CD4-positive, alpha-beta T cell treated with Interferon alpha-2 for 1 hour (primary cell): ENCODE measurements at places on chromosomes 3 and 15.

DNA sequence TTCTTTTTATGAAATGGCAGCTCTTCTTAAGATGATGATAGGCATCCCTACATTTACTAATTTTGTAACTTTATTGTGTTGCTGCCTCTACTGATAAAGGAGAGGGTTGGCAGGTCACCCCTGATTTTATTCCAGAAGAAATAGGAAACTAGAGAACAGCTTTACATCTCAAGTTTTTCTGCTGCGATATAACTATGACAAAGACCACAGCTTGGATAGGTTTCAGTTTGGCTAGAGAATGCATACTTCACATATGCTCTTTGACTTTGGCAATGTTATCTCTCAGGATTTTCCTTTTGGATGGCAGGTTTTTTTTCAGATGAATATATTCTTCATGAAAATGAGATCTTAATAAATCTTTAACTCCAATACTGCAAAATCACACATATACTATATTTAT lies 395.3 kb upstream of the GOLIM4 start:
- no peak for DNase-seq

DNA sequence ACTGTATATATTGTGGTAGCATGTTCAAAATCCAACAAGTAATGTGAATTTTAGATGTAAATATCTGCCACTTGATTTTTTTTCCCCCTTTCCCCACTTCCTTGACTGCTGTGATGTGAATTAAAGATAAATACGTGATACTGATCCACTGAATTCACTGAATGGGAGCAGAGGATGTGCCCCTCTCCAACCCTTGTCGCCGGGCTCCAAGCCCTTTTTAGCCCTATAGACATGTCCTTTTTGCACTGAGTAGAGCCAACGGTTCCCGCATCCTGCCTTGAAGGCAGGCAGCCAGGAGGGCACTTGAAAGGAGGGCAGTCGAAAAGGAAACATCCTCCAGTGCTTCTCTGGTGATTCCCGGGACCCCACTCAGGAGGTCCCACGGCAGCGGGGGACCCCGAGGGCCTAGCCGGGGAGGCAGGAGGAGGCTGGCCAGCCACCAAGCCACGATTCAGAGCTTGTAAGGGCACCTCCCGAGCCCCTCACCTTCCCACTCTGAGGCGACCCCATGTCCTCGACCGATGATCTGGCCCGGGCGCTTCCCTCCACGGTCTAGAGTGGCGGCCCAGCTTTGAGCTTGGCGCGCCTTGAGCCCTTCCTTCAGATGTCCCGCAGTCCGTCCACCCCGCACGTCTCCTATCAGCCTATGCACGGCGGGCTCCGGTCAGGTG lies 901 bp upstream of the MANF start:
- DNase-seq = no peak

- DNase-seq = no peak
Observed at GRCh38 chr15:74369084-74369745, 1.8 kb upstream of the CYP11A1 start.

GRCh38 chr3:14145236-14145635 lies 20.4 kb downstream of the TMEM43 start:
- DNase-seq = no peak

DNA sequence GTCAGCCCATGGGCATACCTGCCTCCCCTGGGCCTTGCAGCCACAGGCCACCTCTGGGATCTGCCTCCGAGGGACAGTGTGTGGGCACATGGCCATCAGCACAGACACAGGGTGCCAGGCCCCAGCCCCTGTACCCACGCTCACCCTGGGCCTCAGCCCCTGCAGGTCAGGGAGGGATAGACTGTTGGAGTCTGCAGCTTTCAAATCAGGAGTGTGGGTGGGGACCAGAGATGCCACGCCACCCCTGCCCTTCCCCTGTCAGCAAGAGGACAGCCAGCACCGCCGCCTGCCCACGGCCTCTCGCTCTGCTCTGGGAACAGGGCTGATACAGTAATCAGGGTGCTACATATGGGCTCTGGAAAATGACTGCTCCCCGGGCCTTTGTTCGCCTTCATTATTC lies 72.7 kb downstream of the DNAJB8 start:
- DNase-seq = no peak

- no peak for DNase-seq
Observed at GRCh38 chr3:142884531-142884930, 4.4 kb downstream of the PCOLCE2 start.

DNA sequence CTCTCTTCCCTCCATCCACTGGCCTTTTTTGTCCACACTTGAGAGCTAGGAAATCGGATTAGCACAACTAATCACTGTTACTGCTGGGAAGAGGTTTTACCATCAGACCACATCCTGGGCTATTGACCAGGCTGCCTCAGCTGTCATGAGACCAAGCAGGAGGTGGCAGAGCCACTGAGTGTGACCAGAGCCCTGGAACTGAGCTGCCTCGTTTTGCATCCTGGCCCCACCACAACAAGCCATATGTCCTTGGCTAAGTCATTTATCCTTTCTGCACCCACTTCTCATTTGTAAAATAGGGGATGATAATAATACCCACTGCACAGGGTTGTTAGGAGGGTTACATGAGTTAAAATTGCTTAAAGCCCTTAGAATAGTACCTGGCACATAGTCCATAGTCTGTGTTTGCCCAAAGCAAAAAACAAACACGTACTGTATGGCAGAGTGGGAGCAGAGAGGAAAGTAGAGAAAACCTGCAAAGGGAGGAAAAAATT lies 34.1 kb downstream of the TMEM158 start:
- no peak for DNase-seq

- DNase-seq = no peak
Observed at GRCh38 chr3:117509858-117510257, 800.3 kb downstream of the TUSC7 start.

GRCh38 chr3:32109256-32109655 lies 2.8 kb downstream of the GPD1L start:
- no peak for DNase-seq

- DNase-seq = peak; percentile 45
Observed at GRCh38 chr15:90264671-90265070, 801 bp upstream of the NGRN start.

DNA sequence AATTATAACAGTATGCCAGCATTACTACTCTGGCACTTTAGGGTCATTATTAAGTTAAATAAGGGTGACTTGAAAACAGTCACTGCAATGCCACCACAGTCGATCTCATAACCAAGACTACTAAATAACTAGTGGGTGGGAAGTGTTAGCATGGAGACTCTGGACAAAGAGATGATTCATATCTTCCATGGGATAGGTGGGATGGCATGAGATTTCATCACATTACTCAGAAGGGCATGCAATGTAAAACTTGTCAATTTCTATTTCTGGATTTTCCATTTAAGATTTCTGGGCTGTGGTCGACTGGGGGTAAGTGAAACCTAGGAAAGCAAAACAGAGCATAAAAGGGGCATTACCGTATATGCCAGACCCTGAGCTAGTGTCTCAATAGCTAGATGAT lies 538.9 kb upstream of the GRM7 start:
- DNase-seq = no peak

GRCh38 chr15:34952481-34952880 lies 17.1 kb downstream of the AQR start:
- no peak for DNase-seq

- no peak for DNase-seq
Observed at GRCh38 chr15:96409215-96410138, 79.0 kb downstream of the NR2F2 start.

- DNase-seq = no peak
Observed at GRCh38 chr3:196654006-196654734, 14.7 kb downstream of the NRROS start.
